KG1 (cell line): ENCODE measurements at places on chromosomes 3 and 15.
A peak's percentile ranks its signal among the peaks of the same experiment; 100 is the strongest.

GRCh38 chr3:102980355-102980696 lies 545.5 kb downstream of the ZPLD1 start:
- DNase-seq, result no peak

GRCh38 chr3:3714572-3714971 lies 84.7 kb upstream of the LRRN1 start:
- DNase-seq, result no peak

- DNase-seq, result no peak
These were observed 1.1 kb upstream of the IMP3 start for GRCh38 chr15:75641179-75641503.

DNA sequence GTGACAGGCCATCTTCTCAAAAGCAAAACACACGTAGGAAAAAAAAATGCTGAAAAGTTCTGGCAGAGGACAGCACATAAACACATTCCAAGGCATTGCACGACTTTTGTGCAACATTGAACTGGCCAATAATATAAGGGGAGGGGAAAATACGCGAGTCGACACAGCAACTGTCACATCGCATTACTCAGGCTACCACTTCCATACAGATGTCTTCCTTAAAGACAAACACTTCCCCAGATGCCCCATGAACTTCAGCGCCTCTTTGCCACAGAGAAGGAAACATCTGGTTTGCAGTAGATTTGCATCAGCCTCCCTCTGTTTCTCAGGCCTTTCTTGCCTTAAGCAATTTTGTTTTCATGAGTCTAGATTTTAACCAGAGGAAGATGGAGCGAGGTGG lies 144.4 kb upstream of the IGF1R start:
- DNase-seq, result peak; percentile 45

GRCh38 chr15:98737159-98737558 lies 88.8 kb downstream of the IGF1R start:
- no peak for DNase-seq

- DNase-seq, result peak; percentile 3
These were observed 16.5 kb downstream of the SEMA3G start for GRCh38 chr3:52428151-52429005.

- no peak for DNase-seq
These were observed 7.4 kb upstream of the SEMA3B start for GRCh38 chr3:50261505-50261904.

DNA sequence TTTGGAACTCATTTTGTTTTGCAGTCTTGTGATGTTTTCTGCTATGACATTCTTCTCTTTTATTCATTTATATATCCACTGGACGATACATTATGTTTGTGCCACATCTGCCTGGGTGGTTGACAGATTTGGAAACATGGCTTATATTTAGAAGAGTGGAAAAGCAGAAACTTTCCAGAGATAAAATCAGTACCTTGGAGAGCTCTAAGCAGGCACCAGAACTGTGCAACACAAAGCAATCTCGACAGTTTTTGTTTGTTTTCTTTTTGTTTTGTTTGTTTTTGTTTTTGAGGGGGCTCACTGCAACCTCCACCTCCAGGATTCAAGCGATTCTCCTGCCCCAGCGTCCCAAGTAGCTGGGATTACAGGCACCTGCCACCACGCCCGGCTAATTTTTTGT lies 45.5 kb downstream of the SYN2 start:
- no peak for DNase-seq

GRCh38 chr3:34198309-34198708 lies 399.9 kb downstream of the PDCD6IP start:
- no peak for DNase-seq

- no peak for DNase-seq
These were observed 10.8 kb downstream of the CMTM8 start for GRCh38 chr3:32249184-32249782.
